Heart left ventricle (tissue), 16 donors: ENCODE measurements at places on chromosomes 3 and 15. TPM values are rescaled to one million over a fixed set of nuclear protein-coding genes. Genes with fewer than 3 reads are reported as not detected.

GOLGA8M gene
- total RNA-seq, result 2.2 TPM

DOCK3 gene
- 6.7 TPM for total RNA-seq

DLEC1 gene
- 0.35 TPM for total RNA-seq

TUSC7 gene
- not detected for total RNA-seq

DNA sequence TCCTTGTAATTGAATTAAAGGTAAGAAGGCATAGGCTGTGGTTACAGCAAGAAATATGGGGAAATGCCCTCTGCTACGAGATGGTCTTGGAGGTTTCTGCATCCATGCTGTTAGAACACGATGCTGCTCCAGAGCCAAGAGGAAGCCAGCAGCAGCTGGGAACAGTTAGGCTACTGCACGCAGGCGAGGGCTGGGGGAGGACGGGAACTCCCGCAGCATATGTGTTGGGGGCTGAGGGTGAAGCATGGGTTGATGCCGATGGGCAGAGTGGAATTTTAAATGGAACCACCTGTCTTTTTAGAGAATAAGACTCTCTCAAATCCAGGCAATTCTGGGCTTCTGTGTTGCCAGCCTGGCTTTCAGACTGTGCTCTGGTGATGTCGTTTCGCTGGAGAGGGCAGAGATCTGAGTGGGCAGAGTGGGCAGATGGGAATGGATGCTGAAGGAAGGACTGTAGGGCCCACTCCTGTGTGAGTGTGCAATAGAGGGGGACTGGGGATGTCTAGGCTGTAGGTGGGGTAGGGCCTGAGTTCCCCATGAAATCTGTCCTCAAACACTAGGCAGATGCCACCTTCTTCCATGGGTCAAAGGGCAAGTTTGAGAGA is 417.0 kb upstream of the TPM1 start:
- no peak overlapping the region for H3K4me3 ChIP-seq
- no peak for DNase-seq
- no peak overlapping the region for H3K27ac ChIP-seq
- H3K27me3 ChIP-seq, result no peaks in the 10 kb centered on the region
- no peaks in the 10 kb centered on the region for H3K36me3 ChIP-seq

- no peak for DNase-seq
- no peaks in the 10 kb centered on the region for H3K27me3 ChIP-seq
- no peak overlapping the region for H3K4me3 ChIP-seq
- H3K4me1 ChIP-seq, result no peaks in the 10 kb centered on the region
Measured at GRCh38 chr3:23152989-23153388, 50.1 kb upstream of the UBE2E2 start.

GRCh38 chr3:177948716-177949425 is 587.4 kb upstream of the KCNMB2 start:
- H3K4me1 ChIP-seq, result no peaks in the 10 kb centered on the region
- DNase-seq, result no peak
- no peaks in the 10 kb centered on the region for H3K27me3 ChIP-seq
- no peaks in the 10 kb centered on the region for H3K36me3 ChIP-seq

- no peaks in the 10 kb centered on the region for H3K4me1 ChIP-seq
- no peaks in the 10 kb centered on the region for H3K27me3 ChIP-seq
- no peak overlapping the region for H3K27ac ChIP-seq
- H3K36me3 ChIP-seq, result no peaks in the 10 kb centered on the region
- H3K4me3 ChIP-seq, result no peak overlapping the region
Measured at GRCh38 chr3:88038566-88038965, 20.2 kb downstream of the CGGBP1 start.

DNA sequence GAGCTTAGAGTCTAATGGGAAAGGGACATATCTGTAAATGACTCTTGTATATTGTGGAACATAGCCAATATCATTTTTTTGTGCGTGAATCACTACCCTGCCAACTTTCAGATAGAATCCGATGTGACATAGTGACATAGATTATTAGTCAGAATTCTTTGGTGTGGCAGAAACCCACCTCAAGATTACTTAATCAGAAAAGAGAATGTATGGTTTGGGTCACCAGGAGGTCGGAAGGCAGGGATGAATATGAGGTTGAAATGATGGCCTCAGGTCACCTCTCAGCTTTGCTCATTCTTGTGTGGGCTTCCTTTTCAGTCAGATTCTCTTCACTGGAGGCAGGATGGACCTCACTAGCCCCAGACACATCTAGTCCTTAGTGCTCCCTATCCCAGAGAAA is 41.4 kb downstream of the SNAPC5 start:
- no peak for DNase-seq
- no peaks in the 10 kb centered on the region for H3K4me1 ChIP-seq
- H3K27ac ChIP-seq, result no peak overlapping the region
- no peak overlapping the region for H3K4me3 ChIP-seq
- H3K27me3 ChIP-seq, result no peaks in the 10 kb centered on the region
- no peaks in the 10 kb centered on the region for H3K36me3 ChIP-seq

- no peak for DNase-seq
- no peak overlapping the region for H3K4me3 ChIP-seq
- no peaks in the 10 kb centered on the region for H3K36me3 ChIP-seq
- H3K27me3 ChIP-seq, result no peaks in the 10 kb centered on the region
- no peak overlapping the region for H3K27ac ChIP-seq
- H3K4me1 ChIP-seq, result no peaks in the 10 kb centered on the region
Measured at GRCh38 chr3:10524799-10525301, 19.5 kb upstream of the ATP2B2 start.

- H3K36me3 ChIP-seq, result no peaks in the 10 kb centered on the region
- no peaks in the 10 kb centered on the region for H3K27me3 ChIP-seq
- no peaks in the 10 kb centered on the region for H3K4me1 ChIP-seq
- H3K27ac ChIP-seq, result peak overlapping the region; percentile 99
Measured at GRCh38 chr3:187748050-187748481, 2.8 kb upstream of the BCL6 start.

- no peaks in the 10 kb centered on the region for H3K4me1 ChIP-seq
- H3K36me3 ChIP-seq, result no peaks in the 10 kb centered on the region
- H3K27me3 ChIP-seq, result no peaks in the 10 kb centered on the region
- no peak overlapping the region for H3K4me3 ChIP-seq
- DNase-seq, result no peak
Measured at GRCh38 chr3:19559724-19560442, 374.1 kb downstream of the EFHB start.

GRCh38 chr15:95501865-95502264 is 828.6 kb upstream of the NR2F2 start:
- H3K27ac ChIP-seq, result no peak overlapping the region
- H3K36me3 ChIP-seq, result no peaks in the 10 kb centered on the region
- no peak for DNase-seq

DNA sequence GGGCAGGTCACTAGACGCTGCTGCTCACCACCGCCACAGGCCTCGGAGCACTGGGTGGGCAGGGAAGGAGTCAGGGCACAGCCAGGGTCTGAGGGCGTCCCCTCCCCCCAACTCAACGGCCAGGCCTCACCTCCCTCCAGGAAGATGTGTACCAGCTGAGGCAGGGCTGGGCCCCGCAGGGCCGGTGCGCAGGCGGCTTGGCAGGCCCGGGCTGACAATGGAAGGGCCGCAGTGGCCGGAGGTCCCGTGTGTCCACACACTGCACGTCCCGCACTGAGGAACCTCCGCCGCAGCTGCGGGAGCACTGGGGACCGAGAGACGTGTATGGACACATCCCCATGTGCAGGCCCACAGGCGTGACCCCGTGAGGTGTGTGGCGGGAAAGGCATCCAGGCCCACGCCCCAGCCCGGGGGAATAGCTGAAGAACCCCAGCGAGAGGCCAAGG is 47.4 kb downstream of the ADAMTS7 start:
- H3K27me3 ChIP-seq, result no peaks in the 10 kb centered on the region
- peak; percentile 20 for DNase-seq
- peaks cover 19% of the 10 kb centered on the region for H3K4me1 ChIP-seq
- H3K27ac ChIP-seq, result no peak overlapping the region
- H3K36me3 ChIP-seq, result no peaks in the 10 kb centered on the region
